ENCODE measurements at places on chromosomes 12 and 14. TPM values are rescaled to one million over a fixed set of nuclear protein-coding genes. Genes with fewer than 3 reads are reported as not detected.

GLIPR1L1 gene
- polyA plus RNA-seq = 0.20 TPM

LMBR1L gene
- polyA plus RNA-seq = 43.8 TPM

MEG3 gene
- polyA plus RNA-seq = 6,363 TPM

OR6C2 gene
- polyA plus RNA-seq = not detected

USP15 gene
- 39.1 TPM for polyA plus RNA-seq

DNA sequence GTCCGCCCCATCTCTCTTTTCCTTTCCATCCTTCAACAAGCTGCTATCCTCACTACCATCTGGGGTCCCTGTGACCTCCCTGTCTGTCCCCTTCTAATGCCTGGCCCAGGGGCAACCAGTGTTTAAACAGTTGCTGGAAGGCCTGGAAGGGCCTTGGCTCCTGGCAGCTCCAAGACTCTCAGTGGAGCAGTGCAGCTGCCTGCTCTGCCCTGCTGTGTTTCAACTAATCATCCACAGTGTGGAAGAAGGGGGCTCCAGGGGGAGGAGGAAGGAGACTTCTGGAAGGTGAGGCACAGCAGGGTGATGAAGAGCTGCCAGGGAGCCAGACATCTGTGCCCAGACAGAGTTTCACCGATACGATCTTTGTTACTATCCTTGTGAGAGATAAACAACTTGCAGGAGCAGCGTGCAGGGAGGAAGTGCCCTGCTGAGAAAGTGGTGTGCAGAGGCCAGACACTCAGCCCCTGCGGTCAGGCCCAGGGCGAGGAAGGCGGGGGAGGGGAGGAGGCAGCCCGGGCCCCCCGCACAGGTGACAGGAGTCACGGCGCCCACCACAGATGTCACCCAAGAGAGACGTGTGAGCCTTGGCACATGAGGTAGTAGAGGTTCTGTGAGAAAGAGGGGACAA lies 1061.8 kb downstream of the BCL11B start:
- DNase-seq = no peak

GRCh38 chr12:49902399-49903350 lies 1.0 kb downstream of the FAIM2 start:
- DNase-seq = no peak

- no peak for DNase-seq
Observed at GRCh38 chr12:79162147-79162772, 297.7 kb downstream of the SYT1 start.

DNA sequence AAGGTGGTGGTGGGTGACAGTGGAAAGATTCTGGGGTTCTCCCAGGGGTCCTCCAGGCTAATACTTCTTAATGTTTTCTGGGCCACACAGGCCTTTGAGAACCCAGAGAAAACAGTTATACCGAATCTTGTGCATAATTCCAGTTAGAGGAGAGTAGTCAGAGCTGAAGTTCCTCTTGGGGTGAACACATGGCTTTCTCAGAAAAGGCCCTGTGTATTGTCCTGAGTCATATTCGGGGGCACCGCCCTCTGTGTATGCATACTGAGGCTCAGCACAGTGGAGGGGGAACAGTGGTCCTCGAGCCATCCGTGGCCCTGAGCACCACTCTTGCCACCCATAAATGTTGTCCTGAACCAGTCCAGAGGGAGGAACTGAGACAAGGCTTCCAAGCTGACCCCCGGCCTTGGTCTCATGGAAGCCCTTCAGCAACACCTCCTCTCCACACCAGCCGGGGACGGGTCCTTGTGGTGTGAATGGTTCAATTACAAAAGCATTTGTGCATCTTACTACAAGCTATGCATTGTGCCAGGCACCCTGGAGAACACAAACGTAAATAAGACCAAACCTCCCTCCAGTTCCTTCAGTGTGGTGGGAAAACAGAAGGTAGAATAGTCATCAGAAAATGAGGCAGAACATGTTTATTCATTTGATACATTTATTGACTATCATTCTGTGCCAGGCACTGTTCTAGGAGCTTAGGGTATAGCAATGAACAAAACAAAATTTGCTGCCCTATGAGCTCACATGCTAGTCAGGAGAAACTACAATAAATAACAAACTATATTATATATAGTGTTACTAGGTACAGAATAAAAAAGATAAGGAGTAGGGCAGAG lies 9.9 kb downstream of the DHRS2 start:
- no peak for DNase-seq

- no peak for DNase-seq
Observed at GRCh38 chr12:67057072-67057471, 212.1 kb upstream of the CAND1 start.

- no peak for DNase-seq
Observed at GRCh38 chr14:67882986-67883555, 63.5 kb downstream of the RAD51B start.

DNA sequence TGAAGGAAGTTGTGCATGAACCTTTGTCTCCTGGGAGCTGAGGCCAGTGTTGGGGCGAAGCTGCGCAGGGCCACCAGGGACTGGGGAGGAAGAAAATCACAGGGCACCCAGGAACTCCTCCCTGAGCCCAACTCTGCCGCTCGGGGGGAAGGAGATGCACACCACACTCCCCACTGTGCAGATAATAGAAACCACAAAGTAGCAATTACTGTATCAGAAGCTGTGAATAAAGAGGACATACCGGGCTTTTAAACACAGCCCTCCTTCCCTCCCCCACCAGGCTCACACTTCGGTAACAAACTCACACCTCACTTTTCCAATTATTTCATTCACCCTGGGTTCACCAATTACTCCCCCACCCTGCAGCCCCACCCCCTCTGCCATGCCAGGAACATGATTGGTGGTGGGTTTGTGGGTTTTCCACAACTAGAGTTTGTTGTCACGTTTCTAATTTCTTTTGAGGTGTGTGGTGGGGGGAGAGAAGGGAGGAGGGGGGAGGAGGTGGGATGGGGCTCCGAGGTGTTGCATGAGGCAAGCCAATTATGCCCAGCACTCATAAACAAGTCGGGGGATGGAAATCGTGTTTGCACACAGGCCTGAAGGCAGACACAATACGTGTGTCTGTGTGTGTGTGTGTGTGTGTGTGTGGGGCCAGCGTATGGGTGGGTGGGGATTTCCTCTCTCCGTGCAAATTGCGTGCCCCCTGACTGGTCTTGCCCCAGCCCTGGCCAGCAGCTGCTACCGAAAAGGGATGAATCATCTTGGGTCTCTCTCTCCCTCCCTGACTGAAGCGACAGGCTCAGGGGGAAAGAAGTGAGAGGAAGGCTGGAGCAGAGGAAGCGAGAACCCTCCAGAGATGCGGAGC lies 103.3 kb downstream of the RBM19 start:
- no peak for DNase-seq

GRCh38 chr14:37284760-37285159 lies 87.0 kb downstream of the MIPOL1 start:
- DNase-seq = no peak

DNA sequence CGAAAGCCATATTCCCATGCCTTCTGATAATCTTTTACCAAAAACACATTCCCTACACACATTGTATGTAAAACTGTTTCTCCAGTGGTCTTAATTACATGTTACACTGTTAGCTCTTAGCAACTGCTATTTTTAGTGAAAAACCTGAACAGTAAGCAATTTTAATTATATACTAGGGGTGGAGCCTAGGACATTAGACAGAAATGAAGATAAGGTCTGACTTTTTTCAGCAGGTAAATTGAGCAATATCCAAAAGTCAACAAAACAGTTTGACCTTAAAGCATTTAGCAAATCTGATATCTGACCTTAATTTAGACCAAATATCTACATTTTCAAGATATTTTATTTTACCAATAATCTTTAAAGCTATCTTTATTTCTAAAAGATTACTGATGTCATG lies 60.2 kb downstream of the PDE6H start:
- DNase-seq = no peak

- DNase-seq = no peak
Observed at GRCh38 chr14:29865299-29865698, 62.3 kb downstream of the PRKD1 start.

DNA sequence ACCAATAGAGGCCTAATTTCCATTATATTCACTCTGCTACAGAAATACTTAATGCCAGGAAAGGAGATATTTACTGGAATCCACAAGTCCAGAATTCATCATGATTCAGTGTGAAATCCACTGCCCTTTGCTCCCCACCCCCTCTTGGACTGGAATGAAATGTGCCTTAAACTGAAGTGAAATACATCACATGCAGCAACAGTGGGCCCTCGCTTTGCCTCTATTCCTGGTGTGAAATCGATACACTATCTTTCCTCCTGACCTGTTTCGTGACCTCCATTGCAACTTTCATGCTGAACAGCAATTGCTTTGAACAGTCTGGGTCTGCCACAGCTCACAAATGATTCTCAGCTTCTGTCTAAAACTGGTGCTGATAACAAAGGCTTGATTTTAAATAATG lies 100.6 kb downstream of the NPAS3 start:
- no peak for DNase-seq

DNA sequence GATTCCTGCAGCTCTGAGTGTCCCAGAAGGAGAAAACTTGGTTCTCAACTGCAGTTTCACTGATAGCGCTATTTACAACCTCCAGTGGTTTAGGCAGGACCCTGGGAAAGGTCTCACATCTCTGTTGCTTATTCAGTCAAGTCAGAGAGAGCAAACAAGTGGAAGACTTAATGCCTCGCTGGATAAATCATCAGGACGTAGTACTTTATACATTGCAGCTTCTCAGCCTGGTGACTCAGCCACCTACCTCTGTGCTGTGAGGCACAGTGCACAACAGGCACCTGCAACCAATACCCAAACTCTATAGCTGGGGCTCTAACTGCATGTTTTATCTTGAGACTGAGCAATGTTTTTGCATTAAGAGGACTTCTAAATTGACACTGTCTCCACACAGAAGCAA lies 379.2 kb upstream of the OR4E1 start:
- DNase-seq = no peak

DNA sequence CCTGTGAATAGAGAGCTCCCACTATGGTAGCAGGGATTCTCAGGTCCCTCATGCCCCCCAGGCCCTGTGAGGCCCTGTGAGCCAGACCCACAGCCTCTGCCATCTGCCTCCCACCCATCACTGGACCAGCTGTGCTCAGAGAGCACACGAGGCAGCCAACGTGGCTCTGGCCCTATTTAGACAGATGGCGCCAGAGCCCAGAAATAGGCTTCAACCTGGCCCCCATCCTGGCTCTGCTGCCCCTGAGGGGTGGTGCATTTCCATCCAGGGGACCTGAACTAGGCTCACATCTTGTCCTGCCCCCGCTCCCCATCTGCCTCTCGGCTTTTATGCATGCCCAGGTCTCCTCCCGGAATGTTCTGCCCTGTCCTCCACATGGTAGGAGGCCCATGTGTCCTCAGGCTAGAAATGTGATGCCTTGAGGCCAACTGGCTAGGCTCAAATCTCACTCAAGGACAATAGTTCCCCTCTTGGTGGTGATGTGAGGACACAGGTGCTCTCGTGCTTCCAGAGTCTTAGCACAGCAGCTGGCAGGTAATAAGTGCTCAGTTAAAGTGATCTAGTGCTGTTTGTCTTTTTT lies 18.9 kb downstream of the TMEM63C start:
- no peak for DNase-seq

DNA sequence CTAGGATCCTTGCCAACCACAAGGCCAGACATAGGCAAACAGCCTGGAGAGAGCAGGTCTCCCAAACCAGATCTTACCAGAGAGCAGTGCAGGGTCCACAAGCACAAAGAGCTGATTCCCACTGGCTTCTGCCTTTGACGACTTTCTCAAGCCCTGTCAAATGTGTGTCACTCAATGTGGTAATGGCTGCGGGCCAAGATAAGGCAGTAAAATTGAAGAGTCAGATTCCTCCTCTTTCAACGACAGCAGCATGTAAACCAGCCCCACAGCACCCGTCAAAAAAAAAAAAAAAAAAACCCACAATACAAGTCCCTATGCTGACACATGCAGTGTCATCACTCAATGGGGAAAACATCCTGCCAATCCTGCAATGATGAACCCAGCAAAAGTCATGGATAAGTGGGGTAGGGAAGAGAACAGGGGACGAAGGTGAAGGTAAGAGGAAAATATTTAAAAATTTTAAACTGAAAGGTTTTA lies at the start of gene STON2:
Gene STON2 (minus strand): TSS at position 123 of the 477 bp plus-strand sequence. CDS start 1,942 bp downstream, outside the sequence.
- no peak for DNase-seq

DNA sequence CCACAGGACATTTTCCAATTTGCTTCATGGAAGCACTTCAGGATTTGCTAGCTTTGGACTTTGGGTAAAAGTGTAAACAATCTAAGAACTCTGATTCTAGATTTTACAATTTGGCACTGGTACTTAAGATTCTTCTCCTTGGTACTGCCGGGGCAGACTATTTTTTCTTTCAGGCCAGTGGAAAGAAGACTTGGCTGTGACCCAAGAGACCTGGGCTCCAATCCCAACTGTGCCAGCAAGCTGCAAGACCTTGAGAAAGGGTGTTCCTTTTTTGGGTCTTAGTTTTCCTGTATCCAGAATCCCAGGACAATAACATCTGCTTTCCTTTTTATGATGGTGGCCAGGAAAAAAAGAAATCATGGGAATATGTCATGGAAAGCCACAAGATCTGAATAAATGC lies 148.1 kb upstream of the CRY1 start:
- no peak for DNase-seq

DNA sequence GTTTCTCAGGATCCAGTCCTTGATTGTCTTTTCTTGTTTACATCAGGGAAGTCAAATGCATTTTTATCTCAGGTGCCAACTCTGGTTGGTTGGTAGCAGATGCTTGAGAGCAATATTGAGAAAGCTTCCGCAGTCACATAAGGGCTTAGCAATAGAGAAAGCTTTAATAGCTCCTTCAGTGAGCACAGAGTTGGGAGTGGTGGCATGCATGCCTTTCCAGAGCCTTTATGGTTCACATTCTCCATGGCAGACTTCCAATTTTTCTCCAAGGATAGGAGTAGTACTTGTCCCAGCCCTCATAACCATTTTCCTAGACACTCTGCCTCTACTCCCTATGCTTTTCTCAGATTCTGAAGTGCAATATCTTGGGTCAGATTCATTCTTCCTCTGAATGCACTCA lies 280.4 kb downstream of the AEBP2 start:
- DNase-seq = no peak

DNA sequence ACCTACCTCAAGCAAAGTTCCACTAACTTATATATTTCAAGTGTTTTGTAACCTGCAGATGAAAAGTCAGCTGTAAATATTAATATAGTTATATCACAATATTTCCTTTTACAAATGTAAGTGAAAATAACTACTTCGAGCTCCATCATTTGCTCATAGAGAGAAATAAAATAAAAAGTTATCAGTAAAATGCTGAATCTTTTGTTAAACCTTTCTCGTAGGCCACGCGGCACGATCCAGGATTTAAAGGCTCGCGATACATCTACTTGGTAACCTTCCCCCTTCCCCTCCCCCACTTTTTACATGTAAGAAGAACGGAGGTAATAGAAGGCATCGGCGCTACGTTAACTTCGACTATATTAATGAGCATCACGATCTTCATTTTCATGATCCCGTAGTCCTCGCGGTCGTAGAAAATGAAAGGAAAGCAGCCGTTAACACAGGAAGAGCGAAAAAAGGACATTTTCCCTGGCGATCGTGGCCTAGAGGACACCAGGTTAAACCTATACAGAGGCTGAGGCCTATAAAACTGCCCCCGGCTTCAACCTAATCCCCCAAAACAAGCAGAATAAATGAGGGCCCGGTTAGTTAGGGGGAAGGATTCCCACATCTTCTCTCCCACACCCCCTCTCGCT lies 508 bp downstream of the HNRNPC start:
- peak; percentile 35 for DNase-seq
